ENCODE measurements at places on chromosomes 4 and X.

GRCh38 chrX:10350221-10350620, 193.4 kb downstream of the CLCN4 start:
- DNase-seq: no peak

DNA sequence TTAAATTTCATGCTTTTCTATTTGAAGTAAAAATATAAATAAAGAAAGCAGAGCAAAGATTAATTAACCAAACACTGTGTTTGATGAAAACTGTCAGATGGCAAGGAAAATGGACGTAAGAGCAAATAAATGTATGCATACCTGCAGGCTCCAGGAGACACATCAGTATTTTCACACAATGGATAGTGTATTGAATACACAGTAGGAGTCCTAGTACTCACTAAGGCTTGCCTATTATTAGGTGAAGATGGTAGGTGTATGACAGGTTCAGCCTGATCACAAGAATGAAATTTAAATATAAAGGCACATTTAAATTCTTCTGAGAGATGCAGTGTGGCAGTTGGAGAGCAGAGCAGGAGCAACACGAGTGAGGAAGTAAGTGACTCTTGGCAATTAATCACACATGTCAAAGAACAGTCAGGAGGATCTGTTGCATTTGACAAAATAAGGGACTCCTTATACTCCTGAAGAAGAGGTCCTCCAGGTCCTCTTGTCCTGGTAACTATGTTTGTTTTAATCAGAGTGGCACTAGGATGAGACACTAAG, 106.0 kb upstream of the NDST4 start:
- DNase-seq: no peak

- DNase-seq: no peak
Observed at GRCh38 chr4:171993247-171993646, 180.0 kb downstream of the GALNTL6 start.

GRCh38 chr4:98260579-98261404, at the start of gene RAP1GDS1:
Gene RAP1GDS1, plus strand, starts transcription at chr4:98261384. Its CDS starts 182 bp downstream, at chr4:98261566.
- peak; percentile 92 for DNase-seq

- DNase-seq: no peak
Observed at GRCh38 chrX:131216828-131217227, 72.3 kb downstream of the IGSF1 start.

GRCh38 chr4:18878561-18878960, 857.0 kb upstream of the LCORL start:
- DNase-seq: no peak

DNA sequence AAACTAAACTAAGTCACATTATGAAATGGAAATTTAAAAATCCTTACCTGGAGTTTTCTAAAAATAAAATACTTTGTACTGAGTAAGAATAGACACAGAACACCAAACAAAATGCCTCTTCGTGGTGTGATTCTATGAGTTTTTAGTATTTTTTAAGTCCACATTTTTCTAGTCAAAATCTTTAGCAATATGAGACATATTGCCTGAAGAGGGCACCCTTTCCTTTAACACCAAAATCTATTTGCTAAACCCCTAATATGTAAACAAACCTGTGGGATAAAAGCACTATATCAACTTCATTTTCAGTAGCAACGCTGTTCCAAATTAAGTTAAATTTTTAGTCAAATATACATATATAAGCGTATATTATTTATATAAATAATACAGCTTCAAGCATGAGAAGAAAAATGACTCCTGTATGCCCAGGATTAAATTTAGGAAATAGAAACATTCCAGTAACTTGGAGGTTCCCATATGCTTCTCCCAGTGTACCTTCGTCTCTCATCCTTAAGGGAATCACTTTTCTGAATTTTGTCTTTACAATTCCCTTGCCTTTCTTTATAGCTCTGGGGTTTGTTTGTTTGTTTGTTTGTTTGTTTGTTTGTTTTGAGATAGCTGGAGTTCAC, 23.0 kb upstream of the PGM2 start:
- DNase-seq: peak; percentile 35

GRCh38 chrX:53321943-53322497, 40.6 kb upstream of the IQSEC2 start:
- DNase-seq: no peak

DNA sequence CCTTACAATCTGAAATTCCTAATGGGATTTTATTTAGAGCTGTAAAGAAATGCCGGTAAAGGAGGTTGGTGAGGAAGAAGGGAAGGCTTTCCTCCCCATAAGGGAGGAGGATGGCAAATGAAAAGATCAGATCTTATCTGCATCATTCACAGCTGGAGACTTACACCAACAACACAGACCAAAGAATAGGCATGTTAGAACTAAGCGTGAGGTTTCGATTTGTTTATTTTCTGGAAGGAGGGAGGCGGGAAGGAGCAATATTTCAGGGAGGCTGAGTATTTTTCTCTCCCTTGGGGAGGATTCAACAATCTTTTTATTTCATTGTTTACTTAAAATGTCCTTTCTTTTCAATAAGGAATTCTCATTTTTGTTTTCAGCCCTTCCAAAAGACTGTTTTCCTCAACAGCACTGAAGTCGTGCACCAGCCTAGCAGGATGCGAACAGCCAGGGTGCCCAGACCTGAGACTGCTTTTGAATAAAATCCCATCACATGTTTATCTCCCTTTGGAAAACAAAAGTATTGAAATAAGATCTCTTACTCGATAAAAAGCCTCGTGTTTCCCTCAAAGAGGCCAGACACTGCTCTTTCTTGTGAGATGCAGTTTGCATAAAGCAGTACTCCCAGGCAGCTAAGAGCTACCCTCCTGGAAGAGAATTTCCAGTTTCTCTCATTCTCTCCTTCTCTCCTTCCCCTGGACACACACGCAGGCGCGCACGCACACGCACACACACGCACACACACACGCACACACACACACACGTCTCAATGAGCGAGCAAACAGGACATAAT, 236.1 kb downstream of the MGST2 start:
- DNase-seq: no peak

- DNase-seq: no peak
Observed at GRCh38 chr4:172497321-172497720, 671.3 kb upstream of the GALNT7 start.

DNA sequence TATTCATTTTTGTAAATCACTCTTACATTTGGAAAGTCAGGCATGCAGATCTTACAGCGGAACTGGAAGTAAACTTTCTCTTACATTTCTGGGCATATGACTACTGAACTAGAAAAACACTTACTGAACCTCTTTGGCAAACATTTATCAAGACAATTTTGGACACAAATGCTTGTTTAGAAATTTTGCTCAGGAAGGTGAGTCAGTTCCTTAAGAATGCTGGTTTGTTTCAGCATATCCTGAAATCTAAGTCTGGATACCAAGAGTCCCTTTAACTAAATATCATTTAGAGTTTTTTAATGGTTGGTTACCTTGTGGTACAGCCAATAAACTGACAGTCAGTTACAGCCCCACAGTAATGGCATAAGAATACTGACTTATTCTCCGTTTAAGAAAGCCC, 15.0 kb downstream of the SHISA3 start:
- no peak for DNase-seq

- no peak for DNase-seq
Observed at GRCh38 chr4:87151730-87152129, 68.7 kb downstream of the KLHL8 start.

DNA sequence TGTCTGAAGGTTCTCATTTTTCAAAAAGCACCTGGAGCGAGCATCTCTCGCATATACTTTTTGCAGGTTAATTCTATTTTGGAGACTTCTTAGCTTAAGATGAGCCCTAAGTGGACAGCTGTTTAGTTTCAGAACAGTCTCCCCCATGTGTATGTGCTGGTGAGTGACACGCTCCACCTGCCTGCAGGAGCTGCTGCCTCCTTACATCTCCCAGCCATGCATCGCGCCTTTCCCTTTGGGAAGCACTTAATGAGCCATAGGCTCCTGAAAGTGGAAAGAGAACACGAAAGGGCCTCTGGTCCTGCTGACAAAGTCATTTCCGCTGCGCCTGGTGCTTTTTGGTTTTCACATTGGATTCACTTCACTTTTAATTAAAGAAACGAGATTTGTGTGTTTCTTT, 56.1 kb downstream of the TRIML2 start:
- DNase-seq: no peak

- DNase-seq: no peak
Observed at GRCh38 chr4:137861682-137862081, 329.4 kb upstream of the PCDH18 start.

GRCh38 chrX:153583433-153583832, 15.5 kb downstream of the CCNQ start:
- no peak for DNase-seq

DNA sequence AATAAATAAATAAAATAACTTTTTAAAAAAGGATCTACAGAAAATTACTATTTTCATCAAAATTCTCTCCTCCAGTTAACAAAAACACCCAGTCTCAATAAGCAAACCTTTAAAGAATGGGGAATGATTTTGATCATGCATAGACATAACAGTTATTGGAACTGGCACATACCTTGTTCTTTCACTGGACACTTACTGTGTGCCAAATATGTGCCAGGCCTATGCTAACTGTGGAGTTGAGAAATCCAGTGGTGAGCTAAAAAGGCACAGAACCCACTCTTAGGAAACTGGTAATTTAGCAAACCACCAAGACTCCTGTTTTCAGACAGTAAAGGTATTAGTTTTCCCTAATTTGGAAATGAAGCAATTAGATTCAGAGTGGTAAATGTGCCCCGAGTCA, 39.1 kb downstream of the CLOCK start:
- no peak for DNase-seq

- no peak for DNase-seq
Observed at GRCh38 chrX:107861056-107861455, 35.4 kb downstream of the MID2 start.

- DNase-seq: no peak
Observed at GRCh38 chrX:19647159-19647558, 131.9 kb upstream of the MAP3K15 start.

DNA sequence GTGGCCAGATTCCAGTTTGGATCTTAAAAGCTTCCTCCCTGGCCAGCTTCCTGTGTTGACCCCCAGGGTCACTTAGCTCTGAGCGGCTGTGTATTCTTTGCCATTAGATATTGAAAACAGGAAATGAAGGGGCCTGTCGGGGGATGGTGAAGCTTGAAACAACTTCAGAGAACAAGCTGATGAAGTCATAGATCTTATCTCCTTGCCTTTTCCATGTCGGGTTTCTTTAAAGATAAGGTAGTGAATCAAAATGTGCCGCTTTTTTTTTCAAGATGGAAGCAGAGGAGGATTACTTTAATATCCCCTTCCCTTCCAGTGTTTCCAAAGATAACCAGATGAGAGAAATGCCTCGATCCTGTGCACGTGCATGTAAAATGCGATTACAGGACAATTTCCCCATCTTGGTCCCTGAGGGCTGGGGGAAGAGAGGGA, 508.5 kb downstream of the MID1IP1 start:
- DNase-seq: no peak

- DNase-seq: no peak
Observed at GRCh38 chrX:13059637-13060499, 15.4 kb upstream of the FAM9C start.

- DNase-seq: no peak
Observed at GRCh38 chrX:2521927-2522386, 21.2 kb upstream of the DHRSX start.

GRCh38 chrX:10230222-10230621, 73.4 kb downstream of the CLCN4 start:
- no peak for DNase-seq

- no peak for DNase-seq
Observed at GRCh38 chr4:67019686-67020437, 525.4 kb downstream of the CENPC start.

GRCh38 chrX:85964744-85965143, 82.6 kb downstream of the CHM start:
- no peak for DNase-seq

- DNase-seq: no peak
Observed at GRCh38 chr4:27027428-27027827, 166.8 kb downstream of the STIM2 start.

GRCh38 chr4:88791274-88791673, 93.6 kb upstream of the NAP1L5 start:
- DNase-seq: no peak

- no peak for DNase-seq
Observed at GRCh38 chrX:19743386-19743785, 144.0 kb downstream of the SH3KBP1 start.

DNA sequence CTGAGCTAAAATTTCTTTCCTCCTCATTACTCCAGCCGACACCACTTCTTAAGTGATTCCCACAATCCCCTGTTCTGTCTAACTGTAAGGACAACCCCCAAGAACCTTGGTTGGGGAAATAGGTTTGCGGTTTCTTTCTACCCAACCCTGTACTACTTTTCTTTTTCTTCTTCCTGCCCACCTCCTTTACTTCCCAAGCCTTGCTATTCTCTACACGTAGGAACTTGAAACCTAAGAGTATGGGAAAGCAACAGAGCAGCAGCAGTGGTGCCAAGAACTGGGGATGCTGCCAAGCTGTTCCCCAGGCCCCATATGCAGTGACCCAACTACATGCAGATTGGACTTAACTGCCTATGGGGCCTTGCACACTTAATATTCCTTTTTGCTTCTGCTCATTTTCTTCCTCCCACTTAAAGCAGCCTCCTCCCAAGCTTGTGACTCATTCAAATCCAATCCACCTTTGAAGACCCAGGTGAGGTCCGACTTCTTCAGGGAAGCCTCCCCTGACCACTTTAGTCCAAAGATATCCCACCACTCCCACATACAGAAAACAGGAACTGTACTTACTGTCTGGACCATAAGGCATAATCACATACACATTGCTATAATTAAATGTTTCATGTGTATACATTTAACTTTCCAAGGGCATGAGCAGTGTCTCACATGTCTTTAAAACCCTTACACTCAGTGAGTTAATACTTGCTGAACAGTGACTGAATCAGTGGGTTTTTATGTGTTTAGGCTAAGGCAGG, 1.7 kb downstream of the FAM120C start:
- DNase-seq: no peak
